Central memory CD8-positive, alpha-beta T cell (primary cell): ENCODE measurements at places on chromosomes 1 and 21.

DNA sequence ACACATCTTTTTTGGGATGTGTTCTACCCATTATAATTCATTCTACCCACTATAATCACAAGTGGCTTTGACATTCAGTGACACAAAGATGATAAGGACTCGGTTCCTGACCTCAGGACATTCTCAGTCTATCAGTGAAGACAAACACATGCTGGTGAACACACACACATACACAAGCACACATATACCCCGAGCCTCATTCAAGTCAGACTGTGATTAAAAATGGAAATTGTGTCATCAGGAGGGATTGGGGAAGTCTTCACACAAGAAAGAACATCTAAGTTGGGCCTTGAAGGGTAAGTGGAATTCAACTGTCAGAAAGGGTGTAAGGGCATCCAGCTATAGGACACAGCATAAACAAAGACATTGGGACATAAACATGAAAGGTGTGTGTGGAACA is 2.6 kb upstream of the LAD1 start:
- H3K4me3 ChIP-seq: no peak overlapping the region
- no peak overlapping the region for H3K27ac ChIP-seq
- peaks cover 20% of the 10 kb centered on the region for H3K27me3 ChIP-seq
- no peaks in the 10 kb centered on the region for H3K36me3 ChIP-seq
- DNase-seq: no peak

- peaks cover 7% of the 10 kb centered on the region for H3K27me3 ChIP-seq
- no peak overlapping the region for H3K27ac ChIP-seq
- no peaks in the 10 kb centered on the region for H3K36me3 ChIP-seq
- no peak overlapping the region for H3K4me3 ChIP-seq
Measured at GRCh38 chr1:184199036-184199435, 147.5 kb downstream of the TSEN15 start.

- no peaks in the 10 kb centered on the region for H3K36me3 ChIP-seq
- H3K4me3 ChIP-seq: no peak overlapping the region
- DNase-seq: no peak
- peaks cover 75% of the 10 kb centered on the region for H3K27me3 ChIP-seq
- H3K27ac ChIP-seq: no peak overlapping the region
Measured at GRCh38 chr1:87170931-87171598, 157.6 kb upstream of the LMO4 start.

- no peak for DNase-seq
- no peaks in the 10 kb centered on the region for H3K4me1 ChIP-seq
- H3K36me3 ChIP-seq: no peaks in the 10 kb centered on the region
- H3K27me3 ChIP-seq: peaks cover 21% of the 10 kb centered on the region
Measured at GRCh38 chr1:245493029-245493428, 338.2 kb downstream of the KIF26B start.

DNA sequence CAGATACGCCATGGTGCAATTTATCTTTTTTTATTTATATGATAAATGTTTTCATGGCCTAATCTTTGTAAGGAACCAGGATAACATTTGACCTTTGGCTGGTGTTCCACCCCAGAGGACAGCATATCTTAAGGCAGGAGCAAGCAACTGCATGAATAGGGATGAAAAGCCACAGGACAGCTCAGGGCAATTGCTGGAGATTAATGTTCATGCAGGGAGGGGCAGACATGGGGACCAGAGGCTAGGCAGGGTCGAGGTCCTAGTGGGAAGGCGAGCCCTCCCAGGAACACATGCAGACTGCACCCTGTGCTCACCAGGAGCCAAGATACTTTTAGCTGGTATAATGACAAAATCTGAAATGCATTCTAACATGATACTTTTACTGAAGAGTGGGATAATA is 74.4 kb upstream of the HAO2 start:
- no peaks in the 10 kb centered on the region for H3K36me3 ChIP-seq
- H3K27ac ChIP-seq: no peak overlapping the region

DNA sequence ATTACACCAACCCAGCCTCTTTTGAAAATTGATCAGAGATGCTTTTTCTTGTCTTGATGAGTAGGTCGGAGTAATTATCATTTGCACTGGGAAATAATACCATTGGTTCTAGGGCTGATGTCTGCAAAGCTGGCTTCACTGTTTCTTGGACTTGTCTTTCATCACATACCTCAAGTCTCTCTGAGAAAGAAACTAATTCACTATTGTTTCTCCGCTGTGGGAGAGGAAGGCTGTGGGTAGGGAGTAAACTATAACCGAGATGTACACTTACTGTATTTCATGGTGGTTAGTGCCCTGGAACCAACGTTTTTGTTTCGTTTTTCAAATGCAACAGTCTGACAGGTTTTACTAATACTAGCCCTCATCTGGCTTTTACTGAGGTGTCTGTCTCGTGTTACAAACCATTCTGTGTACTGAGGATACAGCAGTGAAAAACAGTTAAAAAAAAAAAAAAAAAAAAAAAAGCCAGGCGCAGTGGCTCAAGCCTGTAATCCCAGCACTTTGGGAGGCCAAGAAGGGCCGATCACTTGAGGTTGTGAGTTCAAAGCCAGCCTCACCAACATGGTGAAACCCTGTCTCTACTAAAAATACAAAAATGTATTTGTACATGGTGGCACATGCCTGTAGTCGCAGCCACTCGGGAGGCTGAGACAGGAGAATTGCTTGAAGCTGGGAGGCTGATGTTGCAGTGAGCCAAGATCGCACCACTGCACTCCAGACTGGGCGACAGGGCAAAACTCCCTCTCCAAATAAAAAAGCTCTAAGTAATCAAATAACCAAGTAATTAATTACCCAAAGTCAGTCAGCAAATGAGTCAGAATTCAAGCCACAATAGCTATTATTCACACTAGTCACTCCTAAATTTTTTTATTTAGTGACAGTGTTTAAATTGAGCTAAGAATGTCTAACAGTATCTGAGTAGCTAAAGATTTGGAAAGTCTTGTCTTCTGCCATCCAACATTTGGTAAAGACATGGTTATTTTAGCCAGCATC is 23.3 kb downstream of the TOMM20 start:
- peak overlapping the region; percentile 78 for H3K4me3 ChIP-seq
- H3K36me3 ChIP-seq: peaks cover 32% of the 10 kb centered on the region
- no peaks in the 10 kb centered on the region for H3K27me3 ChIP-seq

GRCh38 chr1:63537940-63538339 is 14.6 kb downstream of the EFCAB7 start:
- no peaks in the 10 kb centered on the region for H3K27me3 ChIP-seq
- H3K36me3 ChIP-seq: peaks cover 7% of the 10 kb centered on the region
- no peak for DNase-seq
- no peak overlapping the region for H3K27ac ChIP-seq
- H3K4me1 ChIP-seq: no peaks in the 10 kb centered on the region

GRCh38 chr1:116312681-116313069 is 60.4 kb upstream of the ATP1A1 start:
- no peaks in the 10 kb centered on the region for H3K36me3 ChIP-seq
- no peaks in the 10 kb centered on the region for H3K27me3 ChIP-seq
- H3K4me3 ChIP-seq: no peak overlapping the region
- DNase-seq: no peak
- H3K4me1 ChIP-seq: peaks cover 20% of the 10 kb centered on the region
- H3K27ac ChIP-seq: no peak overlapping the region

DNA sequence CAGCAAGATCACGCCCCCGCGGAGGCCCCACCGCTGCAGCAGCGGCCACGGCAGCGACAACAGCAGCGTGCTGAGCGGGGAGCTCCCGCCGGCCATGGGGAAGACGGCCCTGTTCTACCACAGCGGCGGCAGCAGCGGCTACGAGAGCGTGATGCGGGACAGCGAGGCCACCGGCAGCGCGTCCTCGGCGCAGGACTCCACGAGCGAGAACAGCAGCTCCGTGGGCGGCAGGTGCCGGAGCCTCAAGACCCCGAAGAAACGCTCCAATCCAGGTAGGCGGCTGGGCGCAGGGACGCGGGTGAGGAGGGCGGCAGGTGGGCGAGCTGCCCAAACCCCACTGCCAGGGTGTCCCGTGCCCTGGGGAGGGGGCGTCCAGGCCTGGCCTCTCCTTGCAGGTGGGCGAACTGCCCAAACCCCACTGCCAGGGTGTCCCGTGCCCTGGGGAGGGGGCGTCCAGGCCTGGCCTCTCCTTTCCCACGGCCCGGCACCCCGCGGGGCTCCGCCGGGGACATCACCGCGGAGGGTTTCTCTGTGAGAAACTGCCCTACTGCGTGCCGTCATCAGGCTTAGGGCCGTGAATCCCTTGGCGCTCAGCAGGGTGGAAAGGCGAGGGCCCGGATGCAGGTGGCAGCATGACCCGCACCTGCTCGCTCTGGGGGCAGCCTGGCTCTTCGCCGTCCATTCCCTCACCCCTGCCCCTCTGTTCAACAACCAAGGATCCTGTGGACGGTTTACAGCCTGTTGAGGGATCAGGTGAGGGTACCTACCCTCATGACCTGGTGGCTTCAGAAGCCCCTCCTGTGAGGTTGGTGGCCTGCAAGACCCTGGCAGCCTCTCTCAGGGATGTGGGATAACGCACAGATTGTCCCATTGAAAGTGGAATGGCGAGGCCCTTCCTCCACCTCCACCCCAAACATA is 534.0 kb downstream of the KIF26B start:
- H3K36me3 ChIP-seq: no peaks in the 10 kb centered on the region
- H3K4me1 ChIP-seq: no peaks in the 10 kb centered on the region
- H3K27ac ChIP-seq: no peak overlapping the region
- no peak overlapping the region for H3K4me3 ChIP-seq

DNA sequence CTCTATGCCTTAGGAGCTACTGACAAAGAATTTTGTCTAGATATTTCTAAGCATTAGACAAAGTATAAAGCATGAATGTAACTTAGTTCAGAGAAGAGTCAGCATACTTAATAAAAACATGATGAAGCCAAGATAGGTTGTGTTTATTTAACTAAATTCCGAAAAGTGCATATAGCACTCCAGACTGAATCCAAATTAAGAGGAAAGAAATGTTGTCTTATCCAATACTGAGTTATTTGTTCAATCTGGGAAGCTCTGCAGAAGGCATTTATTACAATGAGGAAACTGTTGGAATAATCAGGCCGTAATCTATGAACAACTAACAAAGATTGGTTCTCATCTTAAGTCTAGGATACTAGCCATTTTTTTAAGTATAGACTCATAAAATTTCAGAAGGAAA is 100.2 kb downstream of the TNFSF18 start:
- DNase-seq: no peak
- H3K4me3 ChIP-seq: no peak overlapping the region
- H3K27me3 ChIP-seq: no peaks in the 10 kb centered on the region
- H3K27ac ChIP-seq: no peak overlapping the region
- H3K4me1 ChIP-seq: peaks cover 5% of the 10 kb centered on the region

DNA sequence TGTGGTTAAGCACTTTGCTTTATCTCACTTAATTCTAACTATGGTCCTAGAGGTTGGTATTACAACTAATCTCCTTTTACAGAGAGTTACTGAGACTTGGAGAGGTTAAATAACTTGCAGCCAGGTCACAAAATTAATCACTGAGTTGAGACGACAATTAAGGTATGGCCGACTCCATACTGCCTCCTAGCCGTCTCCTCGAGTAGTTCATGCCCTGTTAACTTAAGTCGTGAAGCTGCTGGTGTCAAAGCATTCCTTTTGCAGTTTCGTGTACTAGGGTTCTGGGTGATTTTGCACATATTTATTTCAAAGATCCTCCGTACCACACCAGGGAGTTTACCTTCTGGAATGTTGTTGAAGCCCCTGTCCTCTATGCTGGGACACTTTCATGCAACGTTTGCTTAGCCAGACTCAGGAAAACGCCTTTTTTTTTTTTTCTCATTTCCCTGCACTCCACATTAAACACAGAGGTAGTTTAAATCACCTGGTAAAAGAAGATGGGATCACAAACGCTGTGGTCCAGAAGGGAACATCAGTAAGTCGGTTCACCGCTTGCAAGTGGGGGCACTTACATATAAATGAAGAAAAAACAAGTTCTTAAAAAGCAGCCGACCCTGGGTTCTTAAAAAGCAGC is 570 bp upstream of the NEK7 start:
- H3K4me3 ChIP-seq: peak overlapping the region; percentile 99
- peak; percentile 71 for DNase-seq
- peaks cover 24% of the 10 kb centered on the region for H3K36me3 ChIP-seq
- peaks cover 44% of the 10 kb centered on the region for H3K4me1 ChIP-seq
- peak overlapping the region; percentile 99 for H3K27ac ChIP-seq
- no peaks in the 10 kb centered on the region for H3K27me3 ChIP-seq

DNA sequence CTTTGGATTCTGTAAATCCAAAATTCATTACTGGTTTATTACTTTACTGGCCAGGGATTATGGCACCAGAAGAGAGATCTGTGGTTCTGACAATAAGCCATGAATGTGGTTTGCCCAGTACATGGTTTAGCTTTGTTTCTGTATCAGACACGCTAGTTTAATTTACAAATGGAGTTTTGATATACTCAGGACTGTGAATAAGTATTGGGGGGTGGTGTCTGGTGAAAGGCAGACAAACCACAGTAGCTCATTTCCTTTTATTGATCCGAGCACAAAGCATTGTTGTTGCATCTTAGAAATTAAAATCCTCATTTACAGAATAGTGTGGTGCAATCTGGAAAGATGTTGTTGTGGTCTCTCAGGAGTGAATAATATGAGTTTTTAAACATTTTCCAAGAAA is 96.0 kb downstream of the ST6GALNAC3 start:
- peak overlapping the region; percentile 21 for H3K4me3 ChIP-seq
- H3K27ac ChIP-seq: peak overlapping the region; percentile 47
- peaks cover 33% of the 10 kb centered on the region for H3K27me3 ChIP-seq
- H3K4me1 ChIP-seq: peaks cover 11% of the 10 kb centered on the region

GRCh38 chr1:220425852-220426251 is 102.1 kb upstream of the MARK1 start:
- H3K27me3 ChIP-seq: peaks cover 34% of the 10 kb centered on the region
- no peaks in the 10 kb centered on the region for H3K36me3 ChIP-seq
- H3K4me1 ChIP-seq: no peaks in the 10 kb centered on the region
- H3K4me3 ChIP-seq: no peak overlapping the region
- no peak for DNase-seq
- H3K27ac ChIP-seq: no peak overlapping the region

- no peak overlapping the region for H3K4me3 ChIP-seq
- DNase-seq: no peak
- H3K27me3 ChIP-seq: no peaks in the 10 kb centered on the region
Measured at GRCh38 chr1:164571333-164571732, 12.3 kb downstream of the PBX1 start.

DNA sequence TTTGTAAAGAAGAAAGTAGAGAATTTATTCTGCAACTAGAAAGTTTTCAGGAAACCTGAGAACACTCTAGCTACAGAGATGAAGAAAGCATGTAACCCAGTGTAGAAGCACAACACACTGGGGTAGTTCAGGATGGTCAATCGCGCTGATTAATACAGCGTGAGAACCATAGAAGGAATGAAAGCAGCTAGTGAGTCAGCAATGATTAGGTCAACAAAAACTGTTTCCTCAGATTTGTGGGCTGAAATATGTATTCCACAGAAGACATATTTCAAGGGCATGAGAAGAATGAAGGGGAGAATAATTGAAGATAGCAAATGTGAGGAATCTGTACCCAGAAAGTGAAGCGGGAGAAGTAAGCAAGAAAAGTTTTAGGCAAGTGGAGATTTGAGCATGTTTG is 97.8 kb upstream of the ADGRL2 start:
- no peaks in the 10 kb centered on the region for H3K36me3 ChIP-seq
- no peaks in the 10 kb centered on the region for H3K27me3 ChIP-seq
- H3K4me3 ChIP-seq: no peak overlapping the region

DNA sequence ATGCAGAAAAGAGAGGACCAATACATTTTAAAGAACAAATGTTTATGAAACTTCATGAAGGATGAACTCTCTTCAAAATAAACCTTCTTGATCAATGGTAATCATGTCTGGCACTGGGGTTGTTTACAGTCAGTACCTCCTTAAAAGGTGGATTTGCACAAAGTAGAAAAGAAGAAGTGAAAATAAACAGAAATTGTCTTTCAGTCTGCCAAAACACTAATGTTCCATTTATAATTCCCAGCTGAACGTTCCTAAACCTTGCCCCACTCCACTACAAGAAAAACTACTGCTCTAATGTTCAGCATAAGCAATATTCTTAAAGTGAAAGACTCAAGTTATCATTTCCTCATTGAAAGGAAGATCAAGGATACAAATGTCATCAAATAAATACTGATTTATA is 86.2 kb downstream of the EIF4G3 start:
- DNase-seq: no peak
- peaks cover 13% of the 10 kb centered on the region for H3K4me1 ChIP-seq
- H3K27ac ChIP-seq: no peak overlapping the region
- H3K27me3 ChIP-seq: no peaks in the 10 kb centered on the region
- H3K4me3 ChIP-seq: no peak overlapping the region
